AG04449 (cell line): ENCODE measurements at places on chromosomes 1 and 21.

- no peak for DNase-seq
These were observed 5.5 kb downstream of the LAPTM5 start for GRCh38 chr1:30751830-30752650.

- DNase-seq: no peak
These were observed 2.0 kb downstream of the GFI1 start for GRCh38 chr1:92484472-92485380.

DNA sequence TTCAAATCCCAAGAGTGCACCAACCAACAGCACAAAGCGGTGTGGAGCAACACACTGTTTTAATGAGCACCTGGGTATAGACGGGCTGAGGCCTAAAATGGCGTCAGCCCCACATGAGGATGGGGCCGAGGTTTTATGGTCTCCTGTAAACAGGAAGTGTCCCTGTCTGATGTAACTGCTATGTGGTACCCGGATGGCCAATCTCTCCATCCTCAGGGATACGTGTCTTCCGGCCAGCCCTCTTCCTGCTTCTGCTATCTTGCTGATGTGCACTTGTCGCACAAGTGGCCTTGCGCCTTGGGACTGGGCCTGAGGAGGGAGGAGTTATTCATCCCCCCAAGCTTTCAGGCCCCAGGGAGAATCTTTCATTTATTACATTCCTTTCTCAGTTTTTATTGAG lies 73.5 kb downstream of the CNST start:
- no peak for DNase-seq

GRCh38 chr21:33901412-33902288 lies 14.0 kb downstream of the ATP5PO start:
- no peak for DNase-seq

DNA sequence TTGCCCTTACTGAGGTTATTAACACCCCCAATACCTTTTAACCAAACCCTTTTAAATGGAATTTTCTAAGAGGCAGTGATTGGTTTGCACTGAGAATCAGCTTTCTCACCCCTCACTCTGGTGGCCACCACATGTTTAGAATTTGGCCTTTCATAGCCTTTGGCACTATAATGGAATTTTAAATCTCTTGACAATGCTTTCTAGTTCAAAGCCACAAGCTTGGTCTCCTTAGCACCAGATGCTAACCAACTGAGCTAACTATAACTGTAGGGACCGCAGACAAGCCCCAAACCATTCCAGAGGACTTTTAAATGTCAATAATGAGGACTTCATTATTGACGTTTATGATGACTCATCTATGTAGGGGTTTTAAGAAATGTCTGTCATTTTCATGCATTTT lies 238.7 kb upstream of the SNX7 start:
- no peak for DNase-seq

DNA sequence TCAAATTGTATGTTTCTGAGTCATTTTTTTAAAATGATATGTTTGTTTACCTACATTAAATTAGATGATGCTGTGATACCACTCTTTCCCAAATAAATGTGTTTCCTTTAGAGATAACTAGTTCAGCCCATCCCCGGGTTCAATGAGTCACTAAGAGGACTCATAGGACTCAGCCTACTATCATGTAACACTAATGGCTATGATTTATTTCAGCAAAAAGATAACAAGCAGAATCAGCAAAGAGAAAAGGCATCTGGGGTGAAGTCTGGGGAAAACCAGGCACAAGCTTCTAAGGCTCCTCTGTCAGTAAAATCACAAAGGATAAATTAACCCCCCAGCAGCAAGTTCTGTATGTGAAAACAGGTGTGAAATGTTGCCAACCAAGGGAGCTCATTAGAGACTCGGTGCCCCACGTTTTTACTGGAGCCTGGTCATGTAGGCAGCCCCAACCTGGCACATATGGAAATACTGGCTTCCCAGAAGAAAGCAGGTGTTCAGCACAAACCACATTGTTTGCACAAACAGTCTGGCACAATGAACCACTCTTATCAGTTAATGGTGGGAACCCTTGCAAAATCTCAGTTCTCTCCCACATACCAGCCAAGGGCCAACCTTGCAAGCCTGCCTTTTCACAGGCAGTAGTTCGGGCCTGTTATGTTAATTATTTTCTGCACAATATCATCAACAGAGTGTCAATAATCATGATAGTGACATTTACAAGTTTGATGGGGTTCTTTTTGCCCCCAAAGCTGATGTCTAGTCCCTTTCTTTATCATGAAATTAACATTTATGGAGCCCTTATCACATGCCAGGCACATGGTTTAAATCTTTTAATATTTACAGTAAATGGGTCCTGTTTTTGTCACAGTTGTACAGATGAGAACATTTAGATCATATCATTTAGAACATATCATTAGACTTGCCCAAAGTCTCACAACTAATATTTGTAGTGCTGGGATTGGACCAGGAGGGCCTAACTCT lies 23.1 kb upstream of the CNN3 start:
- DNase-seq: no peak

GRCh38 chr1:226549937-226550671 lies 1.5 kb downstream of the STUM start:
- DNase-seq: no peak

- DNase-seq: no peak
These were observed 23.5 kb downstream of the ERG start for GRCh38 chr21:38474796-38475195.

GRCh38 chr1:56627636-56628039 lies 17.5 kb upstream of the PRKAA2 start:
- no peak for DNase-seq

DNA sequence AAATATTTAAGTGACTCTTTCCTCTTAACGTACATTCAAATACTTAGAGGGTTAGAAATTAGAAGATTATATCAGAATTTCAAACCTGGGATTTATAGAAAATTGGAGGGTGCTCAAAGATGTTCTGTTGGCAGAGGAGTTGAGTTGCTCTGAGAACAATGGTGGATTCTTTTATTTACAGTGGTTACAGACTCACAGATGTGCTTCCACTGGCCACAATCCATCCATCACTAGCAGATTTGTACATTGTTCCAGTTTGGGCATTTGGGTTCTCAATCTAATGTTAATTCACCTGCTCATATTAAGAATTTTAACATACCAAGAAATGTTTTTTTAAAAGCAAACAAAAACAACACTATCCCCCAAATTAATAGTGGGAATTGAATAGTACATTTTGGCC lies 23.5 kb downstream of the DNAJC6 start:
- DNase-seq: no peak

- DNase-seq: no peak
These were observed at the start of gene G0S2 for GRCh38 chr1:209674957-209675564. Gene G0S2, plus strand, starts transcription at chr1:209675412. Its CDS starts 273 bp downstream, at chr1:209675685.

- no peak for DNase-seq
These were observed 1.1 kb upstream of the B3GALT5 start for GRCh38 chr21:39611551-39612190.
